ENCODE measurements at places on chromosomes 5 and 9.
A peak's percentile ranks its signal among the peaks of the same experiment; 100 is the strongest.

DNA sequence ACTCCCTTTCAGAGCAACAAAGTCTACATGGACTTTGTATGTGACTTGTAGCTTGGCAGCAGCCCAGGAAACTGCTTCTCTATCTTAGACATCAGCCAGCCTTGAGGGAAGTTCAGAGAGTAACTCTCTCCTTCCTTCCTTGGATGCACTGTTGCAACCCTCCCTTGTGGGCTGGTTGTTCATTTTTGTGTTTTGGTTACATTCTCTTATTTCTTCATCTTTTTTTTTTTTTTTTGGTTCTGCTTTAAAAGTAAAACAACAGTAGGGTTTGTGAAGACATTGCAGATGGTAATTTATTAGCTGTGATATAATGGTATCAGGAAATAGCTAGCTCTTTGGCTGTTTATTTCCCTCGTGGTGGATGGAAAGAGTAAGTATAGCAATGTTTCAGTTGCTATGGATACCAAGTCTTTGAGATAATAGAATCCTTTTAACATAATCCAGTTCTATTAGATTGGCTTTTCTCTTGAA, 97.9 kb upstream of the MAMDC2 start:
- no peak for DNase-seq

GRCh38 chr5:65209341-65209740, 272.4 kb downstream of the ADAMTS6 start:
- peak; percentile 63 for DNase-seq

DNA sequence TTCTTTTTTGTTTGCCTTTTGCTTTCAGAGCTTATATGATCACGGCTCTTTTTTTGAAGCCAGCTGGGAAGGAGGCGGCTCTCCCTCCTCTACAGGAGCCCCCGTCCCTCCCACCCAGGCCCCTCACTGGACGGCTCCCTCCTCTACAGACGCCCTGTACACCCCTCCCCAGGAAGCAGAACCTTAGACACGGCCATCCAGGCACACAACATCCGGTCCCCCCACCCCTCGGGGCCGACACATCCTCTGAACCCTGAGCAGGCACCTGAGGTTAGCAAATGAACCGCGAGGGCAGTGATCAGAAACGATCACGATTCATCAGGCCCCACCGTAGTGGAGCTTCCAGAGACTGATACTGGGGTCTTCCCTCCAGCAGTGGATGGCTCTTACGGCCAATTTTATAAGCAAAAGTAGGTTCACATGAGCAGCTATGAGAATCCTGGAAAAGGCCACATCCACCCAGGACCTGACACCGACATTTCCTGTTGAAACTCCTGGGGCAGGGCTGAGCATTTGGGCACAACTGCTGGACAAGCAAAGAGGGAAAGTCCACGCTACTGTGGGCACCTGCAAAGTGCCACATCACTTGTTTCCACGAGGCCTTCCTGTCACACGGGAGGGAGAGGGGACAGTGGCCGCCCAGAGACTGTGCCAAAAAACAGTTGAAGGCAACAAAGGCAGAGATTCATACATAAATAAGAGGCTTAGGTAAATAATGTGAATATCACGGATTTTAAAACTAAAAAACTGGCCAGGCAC, 78.9 kb downstream of the SEMA4D start:
- DNase-seq = no peak

DNA sequence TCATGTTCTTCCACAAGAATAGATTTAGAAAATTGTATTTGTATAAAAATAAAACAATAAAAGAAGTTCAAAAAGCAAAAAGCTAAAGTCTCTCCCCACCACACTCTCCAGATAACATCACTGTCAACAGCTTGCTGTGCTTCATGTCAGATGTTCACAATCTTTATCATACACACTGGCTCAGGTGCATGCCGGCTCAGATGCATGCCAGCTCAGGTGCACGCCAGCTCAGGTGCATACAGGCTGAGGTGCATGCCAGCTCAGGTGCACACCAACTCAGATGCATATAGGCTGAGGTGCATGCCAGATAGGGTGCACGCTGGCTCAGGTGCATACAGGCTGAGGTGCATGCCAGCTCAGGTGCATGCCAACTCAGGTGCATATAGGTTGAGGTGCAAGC, 26.5 kb downstream of the SEMA4D start:
- DNase-seq = no peak

- DNase-seq = no peak
Measured at GRCh38 chr5:27275345-27275744, 237.0 kb upstream of the CDH9 start.

DNA sequence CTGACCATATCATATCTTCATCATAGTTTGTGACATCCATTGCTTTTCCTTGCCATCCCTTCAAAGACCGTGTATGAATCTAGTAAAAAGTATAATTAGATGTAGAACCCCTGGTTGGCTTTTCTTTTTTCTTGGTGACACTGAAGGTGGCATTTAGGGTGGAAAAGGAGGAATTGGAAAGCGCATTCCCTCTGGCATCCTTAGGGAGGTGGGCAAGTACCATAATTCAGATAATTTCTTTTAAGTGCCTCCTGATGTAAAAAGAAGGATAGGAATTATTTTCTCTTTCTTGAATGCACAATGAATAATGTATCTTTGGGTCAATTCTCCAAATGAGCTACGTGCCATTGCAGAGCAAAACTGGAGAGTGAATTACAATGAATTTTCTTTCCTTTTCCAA, 73.2 kb upstream of the SMARCA2 start:
- peak; percentile 3 for DNase-seq

DNA sequence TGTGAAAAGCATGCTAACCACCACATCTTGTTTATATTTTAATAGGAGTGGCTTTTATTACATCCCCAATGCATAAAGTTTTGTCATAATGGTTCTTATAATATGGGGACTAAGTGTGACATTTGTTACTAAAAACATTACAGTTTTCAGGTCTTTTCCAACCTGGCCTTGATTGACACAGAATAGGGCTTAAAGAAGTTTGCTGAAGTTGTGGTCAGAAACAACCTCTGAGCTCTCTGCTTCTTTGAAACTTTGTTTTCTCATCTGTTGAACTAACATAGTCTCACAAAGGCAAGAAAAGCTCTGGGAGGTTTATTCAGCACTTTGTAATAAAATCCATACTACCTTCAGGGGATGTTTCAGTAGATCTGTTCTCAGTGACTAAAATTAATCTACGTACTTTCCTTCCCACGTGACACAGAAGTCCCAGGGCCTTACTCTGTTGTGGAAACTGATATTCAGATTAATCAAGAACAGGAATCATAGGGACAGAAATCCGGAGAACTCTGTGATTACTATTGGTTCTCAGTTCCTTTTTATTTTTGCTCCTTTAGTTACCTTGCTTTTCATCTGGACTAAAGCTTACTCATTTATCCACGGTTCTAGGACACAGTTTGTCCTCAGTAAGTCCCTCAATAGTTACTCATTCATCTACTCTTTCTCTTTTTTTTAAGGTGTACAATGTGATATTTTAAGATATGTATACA, 289.0 kb upstream of the EFNA5 start:
- DNase-seq = no peak

- DNase-seq = no peak
Measured at GRCh38 chr5:162496100-162496808, 428.7 kb downstream of the GABRG2 start.

DNA sequence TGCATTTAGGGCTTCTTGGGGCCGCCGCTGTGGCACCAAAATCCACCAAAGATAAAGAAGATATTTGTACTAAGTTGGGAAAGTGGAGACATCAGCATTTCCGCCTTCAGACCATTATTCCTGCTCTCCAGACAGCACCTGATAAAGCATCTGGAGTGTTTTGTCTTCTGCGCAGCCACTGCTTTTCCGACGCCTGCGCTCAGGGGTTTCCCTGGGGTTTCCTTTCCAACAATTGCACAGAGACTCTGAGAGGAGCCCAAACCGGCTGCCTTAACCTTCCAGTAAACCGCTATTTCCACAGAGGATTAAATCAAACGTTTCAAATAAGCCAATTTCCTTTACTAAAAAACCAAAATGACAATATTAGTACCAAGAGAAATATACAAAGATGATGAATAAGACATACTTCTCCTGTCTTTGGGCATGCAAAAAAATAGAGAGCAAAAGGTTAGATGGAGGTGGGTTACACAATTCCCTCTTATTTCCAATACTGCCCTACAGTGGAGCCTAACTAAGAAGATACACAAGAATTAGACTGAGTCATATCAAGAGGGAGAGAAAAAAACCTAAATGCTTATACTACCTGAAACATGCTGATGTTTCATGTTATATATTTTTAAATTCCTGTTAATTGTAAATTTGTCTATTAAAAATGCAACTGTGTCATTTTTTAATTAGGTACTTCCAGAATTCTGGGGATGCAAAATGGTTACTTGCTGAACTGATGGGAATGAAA, 98.4 kb downstream of the MAPKAP1 start:
- DNase-seq = no peak

GRCh38 chr9:117827456-117827855, 123.3 kb downstream of the TLR4 start:
- no peak for DNase-seq

GRCh38 chr9:72592502-72593403, 71.3 kb downstream of the TMC1 start:
- peak; percentile 74 for DNase-seq

- no peak for DNase-seq
Measured at GRCh38 chr9:128771094-128771721, 519 bp downstream of the ZER1 start.

GRCh38 chr5:41508186-41508585, 2.2 kb downstream of the PLCXD3 start:
- DNase-seq = no peak

- peak; percentile 88 for DNase-seq
Measured at GRCh38 chr5:107875833-107876232, 205.1 kb upstream of the EFNA5 start.

GRCh38 chr9:94980947-94981722, 254.6 kb downstream of the AOPEP start:
- DNase-seq = no peak

DNA sequence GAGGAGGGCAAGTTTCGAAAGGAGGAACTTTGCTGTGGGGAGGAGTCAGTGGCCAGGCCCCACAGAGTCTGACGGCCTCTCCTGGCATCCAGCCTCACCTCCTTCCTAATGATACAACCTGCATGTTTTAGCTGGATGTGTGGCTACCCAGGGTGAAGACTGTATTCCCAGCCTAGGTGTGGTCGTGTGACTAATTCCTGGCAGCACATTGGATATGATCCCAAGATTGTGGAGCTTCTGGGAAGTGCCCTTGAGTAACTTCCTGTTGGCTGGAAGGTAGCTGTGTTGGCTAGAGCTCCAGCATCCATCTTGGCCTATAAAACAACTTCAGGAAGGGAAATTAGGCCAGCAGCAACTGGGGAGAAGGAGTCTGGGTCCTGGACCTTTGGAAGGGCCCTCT, 19.0 kb upstream of the LPCAT1 start:
- peak; percentile 8 for DNase-seq

GRCh38 chr5:172647352-172648012, 6.4 kb downstream of the NEURL1B start:
- no peak for DNase-seq

GRCh38 chr9:106883030-106883429, 20.1 kb downstream of the ZNF462 start:
- peak; percentile 25 for DNase-seq

- no peak for DNase-seq
Measured at GRCh38 chr5:14775857-14776256, 95.7 kb downstream of the ANKH start.

DNA sequence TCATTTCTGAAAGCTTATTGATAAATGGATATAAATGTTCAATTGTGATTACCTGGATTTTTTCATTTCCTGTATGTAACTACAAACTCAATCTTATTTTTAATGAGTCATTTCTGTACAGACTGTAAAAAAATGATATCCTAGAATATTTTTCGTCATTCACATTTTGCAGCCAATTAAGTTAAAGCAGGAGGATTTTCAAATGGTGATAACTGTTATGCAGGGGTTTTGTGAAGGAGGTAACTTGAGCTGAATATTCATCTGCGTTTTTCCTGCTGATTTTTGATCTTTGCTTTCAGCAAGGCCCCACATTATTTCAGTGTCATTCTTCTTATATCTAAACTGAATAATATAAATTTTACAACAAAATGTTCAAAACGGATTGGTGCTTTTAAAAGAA, 74.1 kb downstream of the SLF1 start:
- DNase-seq = no peak

GRCh38 chr5:98588215-98588614, 185.2 kb upstream of the RGMB start:
- no peak for DNase-seq

- no peak for DNase-seq
Measured at GRCh38 chr5:68744206-68744605, 349.6 kb upstream of the SLC30A5 start.

DNA sequence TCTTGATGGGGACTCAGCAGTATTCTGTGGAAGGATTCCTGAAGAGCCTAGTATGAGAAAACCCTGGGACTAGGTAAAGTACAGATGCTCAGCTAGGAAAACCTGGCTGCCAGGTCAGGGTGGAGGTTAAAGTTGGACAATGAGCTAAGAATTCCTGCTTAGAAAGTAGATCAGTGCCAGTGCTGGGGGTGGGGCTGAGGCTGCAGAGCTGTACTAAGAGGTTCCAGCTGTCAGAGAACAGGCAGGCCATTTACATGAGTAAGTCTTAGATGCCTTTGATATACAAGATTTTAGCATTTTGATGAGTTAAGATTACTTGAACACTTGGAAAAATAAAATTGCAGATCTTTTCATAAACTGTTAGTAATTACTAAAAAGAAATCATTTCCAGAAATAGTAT, 332.3 kb upstream of the NUDT12 start:
- DNase-seq = no peak

DNA sequence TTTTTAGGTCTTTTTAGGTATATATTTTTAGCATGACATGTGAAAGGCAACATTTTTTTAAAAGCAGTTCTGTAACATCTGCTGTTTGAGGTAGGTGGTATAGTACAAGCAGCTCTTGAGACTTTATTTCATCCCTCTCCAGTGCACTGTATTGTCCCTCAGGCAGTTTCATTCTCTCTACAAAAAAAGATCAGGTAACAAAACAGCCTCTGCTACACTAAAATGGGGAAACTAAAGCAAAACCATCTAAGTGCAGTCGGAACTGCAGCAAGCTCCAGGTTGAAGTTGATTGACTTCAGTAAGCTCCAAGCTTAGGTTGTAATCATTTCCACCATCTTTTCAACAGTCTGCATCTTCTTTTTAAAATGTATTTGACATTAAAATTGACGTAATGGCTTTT, 195.6 kb downstream of the DEPDC1B start:
- no peak for DNase-seq

DNA sequence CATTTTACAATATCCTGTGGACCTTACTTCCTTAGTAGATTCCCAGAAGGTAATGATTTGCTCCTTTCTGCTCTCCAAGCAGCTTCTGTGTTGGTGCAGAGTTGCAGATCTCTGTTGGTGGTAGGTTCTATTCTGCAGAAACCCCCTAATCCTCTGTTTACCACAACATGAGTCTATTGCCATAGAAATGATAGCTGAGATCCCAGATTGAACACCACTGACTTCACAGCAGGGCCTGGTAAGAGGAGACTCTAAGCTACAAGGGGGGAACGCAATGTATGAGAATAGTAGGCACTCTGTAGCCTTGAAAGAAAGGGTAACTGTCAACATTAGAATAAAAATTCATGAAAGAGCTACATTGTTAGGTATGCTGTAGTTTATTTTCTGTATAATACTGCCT, 59.5 kb downstream of the MUSK start:
- DNase-seq = no peak

GRCh38 chr5:15791274-15791673, 291.3 kb downstream of the FBXL7 start:
- DNase-seq = no peak

- no peak for DNase-seq
Measured at GRCh38 chr5:18152671-18153070, 518.4 kb downstream of the TAF11L14 start.

- no peak for DNase-seq
Measured at GRCh38 chr9:80326105-80326504, 754.3 kb downstream of the TLE4 start.

All from kidney glomerular epithelial cell (primary cell).